Articular chondrocyte of knee joint (primary cell): ENCODE measurements at places on chromosomes 6 and 20. TPM values are rescaled to one million over a fixed set of nuclear protein-coding genes. Genes with fewer than 3 reads are reported as not detected.

MUCL3 gene
- not detected in 2 replicates for total RNA-seq

SOX18 gene
- 0.22 TPM in 1 of 2 replicates, not detected in the other for total RNA-seq

BCAS1 gene
- total RNA-seq = not detected in 2 replicates

AGPAT4 gene
- total RNA-seq = 23.2 and 24.0 TPM in 2 replicates
